ENCODE measurements at places on chromosomes 2 and 18.

- ATAC-seq: no peak
Measured at GRCh38 chr2:41886145-41886664, 161.6 kb upstream of the PKDCC start.

GRCh38 chr2:62578803-62579640, 73.0 kb upstream of the TMEM17 start:
- no peak for ATAC-seq

- no peak for ATAC-seq
Measured at GRCh38 chr2:85506768-85507181, 32.2 kb upstream of the MAT2A start.

DNA sequence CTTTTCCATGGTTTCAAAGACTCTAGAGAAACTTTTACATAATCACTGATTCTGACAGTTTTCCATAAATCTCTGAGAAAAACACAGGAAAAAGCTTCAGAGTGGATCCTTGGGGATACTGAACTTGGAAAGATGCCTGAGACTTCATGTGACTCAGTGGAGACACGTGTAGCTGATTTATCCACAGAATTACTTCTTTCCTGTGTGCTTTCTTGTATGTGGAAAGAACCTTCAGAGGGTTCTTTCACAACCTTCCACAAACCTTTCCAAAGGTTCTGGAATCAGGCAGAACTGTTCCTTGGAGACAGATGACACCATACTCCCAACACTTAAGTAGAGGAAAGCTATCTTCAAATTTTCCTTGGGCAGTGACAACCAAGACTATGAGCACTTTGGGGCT, 207.2 kb downstream of the RND3 start:
- ATAC-seq: no peak

DNA sequence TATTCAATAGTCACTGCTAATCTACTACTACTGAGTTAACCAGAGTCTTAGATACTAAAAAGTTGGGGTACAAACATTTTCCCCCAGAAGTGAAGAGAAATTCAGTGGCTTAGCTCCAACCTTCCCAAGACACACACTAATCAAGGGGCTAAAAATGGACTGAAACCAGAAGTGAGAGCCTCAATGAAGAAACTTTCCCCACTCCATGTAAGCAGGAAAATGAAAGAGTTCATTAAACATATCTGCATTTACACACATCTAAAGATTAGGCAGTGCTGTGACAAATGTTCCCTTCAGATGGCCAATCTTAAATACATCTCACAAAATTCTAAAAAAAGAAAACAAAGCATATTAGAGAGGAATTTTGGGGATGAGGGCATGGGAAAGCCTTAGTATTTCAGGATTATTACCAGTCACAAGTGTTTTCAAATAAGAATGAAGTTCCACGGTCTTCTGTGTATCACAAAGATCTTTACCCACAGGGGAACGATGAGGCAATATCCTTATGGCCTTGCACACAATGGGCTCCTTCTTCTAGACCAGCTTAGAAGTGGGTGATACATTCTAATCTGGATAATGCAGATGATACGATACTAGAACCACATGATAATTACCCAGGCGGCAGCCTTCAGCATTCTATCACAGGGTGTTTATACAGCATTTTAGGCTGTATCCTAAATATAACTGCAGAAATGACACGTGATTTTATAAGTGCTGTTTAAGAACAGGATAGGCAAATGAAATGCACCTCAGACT, 17.1 kb downstream of the ANKRD44 start:
- peak; percentile 59 for ATAC-seq

GRCh38 chr2:128388499-128388941, 69.9 kb upstream of the HS6ST1 start:
- no peak for ATAC-seq

- no peak for ATAC-seq
Measured at GRCh38 chr2:48221846-48222516, 308.0 kb upstream of the STON1 start.

GRCh38 chr2:9336576-9337314, 86.6 kb downstream of the ITGB1BP1 start:
- no peak for ATAC-seq

- ATAC-seq: no peak
Measured at GRCh38 chr2:215418064-215418963, 17.6 kb downstream of the FN1 start.

- ATAC-seq: no peak
Measured at GRCh38 chr18:64409511-64409910, 260.6 kb upstream of the LINC00305 start.

DNA sequence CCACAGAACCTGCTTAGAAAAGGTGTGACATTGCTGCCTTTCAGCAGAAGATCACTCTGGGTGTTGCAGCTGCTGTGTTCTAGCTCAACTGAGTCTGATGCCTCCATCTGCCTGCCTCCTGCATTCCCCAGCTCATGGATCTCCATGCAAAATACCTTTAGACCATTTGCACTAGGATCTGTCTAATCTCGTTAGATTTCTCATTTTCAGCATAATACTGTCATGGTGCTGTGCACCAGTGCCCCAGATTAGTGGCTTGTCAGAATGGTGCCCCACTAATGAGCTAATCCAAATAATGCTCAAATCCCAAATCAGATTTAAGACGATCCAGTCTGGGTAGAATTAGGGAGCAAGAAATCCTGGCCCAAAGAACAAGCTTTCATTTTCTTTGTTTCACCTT, 284.4 kb upstream of the PARD3B start:
- no peak for ATAC-seq

DNA sequence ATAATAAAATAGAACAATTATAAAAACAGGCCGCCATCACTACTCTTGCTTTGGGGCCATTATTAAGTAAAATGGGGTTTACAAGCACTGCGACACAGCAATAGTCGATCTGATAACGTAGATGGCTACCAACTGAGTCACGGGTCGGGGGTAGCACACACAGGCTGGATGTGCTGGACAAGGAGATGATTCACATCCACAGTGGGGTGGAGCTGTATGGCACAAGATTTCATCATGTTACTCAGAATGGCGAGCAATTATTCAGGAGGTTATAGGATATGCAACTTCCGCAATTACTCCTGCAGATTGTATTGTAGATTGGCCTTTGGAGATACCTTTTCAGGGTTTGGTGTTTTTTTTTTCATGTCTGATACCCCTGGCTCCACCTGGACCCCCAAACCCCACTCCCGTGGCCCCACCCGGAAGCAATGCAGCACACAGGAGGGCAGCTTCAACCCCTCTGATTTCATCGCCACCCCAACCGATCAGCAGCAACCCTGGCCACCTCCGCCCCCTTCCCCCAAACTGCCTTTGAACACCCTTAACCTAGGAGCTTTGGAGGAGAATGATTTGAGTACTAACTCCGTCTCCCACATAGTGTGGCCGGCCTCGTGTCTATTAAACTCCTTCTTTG, 21.4 kb upstream of the MLPH start:
- ATAC-seq: no peak

- no peak for ATAC-seq
Measured at GRCh38 chr2:36554531-36554930, 43.4 kb downstream of the FEZ2 start.

DNA sequence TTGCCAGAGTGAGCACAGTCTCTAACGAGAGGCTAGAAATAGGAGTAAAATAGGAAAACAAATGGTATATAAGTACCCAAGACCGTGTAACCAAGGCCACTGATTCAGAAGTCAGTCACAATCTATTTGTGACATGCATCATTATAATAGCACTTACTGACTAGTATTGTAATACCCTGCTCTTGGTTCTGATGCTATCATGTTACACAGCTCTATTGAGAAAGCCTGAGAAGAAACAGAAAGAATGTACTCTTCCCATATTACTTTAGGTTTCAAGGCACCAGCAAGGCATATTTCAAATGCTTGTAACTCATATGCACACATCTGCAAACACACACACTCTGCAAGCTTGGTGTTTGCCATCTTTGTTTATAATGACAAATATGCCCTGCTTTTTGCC, 746.4 kb downstream of the SLC4A3 start:
- no peak for ATAC-seq

Measured in activated T-helper 17 cell treated with anti-CD3 and anti-CD28 coated beads, Interleukin-2, amount 50 U/mL, for 72 hours (primary cell).